CD8-positive, alpha-beta memory T cell (primary cell): ENCODE measurements at places on chromosomes 16 and 17. TPM values are rescaled to one million over a fixed set of nuclear protein-coding genes. Genes with fewer than 3 reads are reported as not detected.

Gene KIFC3
- total RNA-seq = 3.2 TPM

Gene SLC16A11
- total RNA-seq = 1.3 TPM

Gene KRTAP4-6
- not detected for total RNA-seq

Gene BCO1
- total RNA-seq = not detected

Gene ARL5C
- total RNA-seq = not detected

DNA sequence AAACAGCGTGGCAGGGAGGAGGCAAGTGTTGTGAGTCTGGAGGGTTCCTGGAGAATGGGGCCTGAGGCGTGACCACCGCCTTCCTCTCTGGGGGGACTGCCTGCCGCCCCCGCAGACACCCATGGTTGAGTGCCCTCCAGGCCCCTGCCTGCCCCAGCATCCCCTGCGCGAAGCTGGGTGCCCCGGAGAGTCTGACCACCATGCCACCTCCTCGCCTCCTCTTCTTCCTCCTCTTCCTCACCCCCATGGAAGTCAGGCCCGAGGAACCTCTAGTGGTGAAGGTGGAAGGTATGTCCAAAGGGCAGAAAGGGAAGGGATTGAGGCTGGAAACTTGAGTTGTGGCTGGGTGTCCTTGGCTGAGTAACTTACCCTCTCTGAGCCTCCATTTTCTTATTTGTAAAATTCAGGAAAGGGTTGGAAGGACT is at the start of gene CD19:
Gene CD19 (plus strand): TSS at position 171 of the 425 bp plus-strand sequence. CDS start 30 bp downstream, at position 201.
- no peak for DNase-seq

- DNase-seq = no peak
These were observed 190.9 kb upstream of the GSE1 start for GRCh38 chr16:85422196-85422631.

GRCh38 chr16:17696616-17697015 is 225.9 kb upstream of the XYLT1 start:
- DNase-seq = no peak

DNA sequence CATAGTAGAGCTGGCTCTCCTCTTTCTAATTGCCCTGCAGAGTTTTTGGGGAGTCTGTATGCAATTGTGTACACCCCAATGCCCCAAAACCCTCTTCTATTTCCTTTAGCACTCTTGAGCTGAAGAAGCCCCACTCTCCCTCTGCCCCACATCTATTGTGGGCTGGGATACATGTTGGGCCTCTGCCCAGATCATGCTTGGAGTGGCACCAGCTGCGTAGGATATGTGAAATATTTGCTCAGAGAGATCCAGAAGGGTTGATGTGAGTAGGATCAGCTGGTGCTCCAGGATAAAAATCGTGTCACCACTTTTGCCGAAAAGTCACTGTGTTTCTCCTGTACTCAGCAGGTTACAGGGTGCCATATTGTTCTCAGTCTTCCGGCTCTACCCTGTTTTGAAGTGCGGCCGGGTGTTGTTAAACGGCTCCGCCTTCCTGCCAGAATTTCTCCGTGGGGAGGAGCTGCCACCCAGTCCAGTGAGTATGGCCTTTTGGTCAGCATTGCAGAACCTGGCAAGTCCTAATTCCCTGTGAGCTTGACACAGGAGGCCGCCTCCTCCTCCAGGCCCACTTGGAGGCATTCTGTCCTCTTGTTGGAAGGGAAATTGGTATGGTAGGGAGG is 664.5 kb downstream of the WWOX start:
- no peak for DNase-seq

GRCh38 chr17:82219083-82219482 is 6.4 kb upstream of the CCDC57 start:
- no peak for DNase-seq
